Large intestine (tissue), 12 donors: ENCODE measurements at places on chromosomes 5 and 9. TPM values are rescaled to one million over a fixed set of nuclear protein-coding genes. Genes with fewer than 3 reads are reported as not detected.

The HMCN2 gene
- polyA plus RNA-seq: 20.0 TPM

The MCTP1 gene
- 4.8 TPM for polyA plus RNA-seq

The SLC35D2 gene
- polyA plus RNA-seq: 70.5 TPM

The CYSRT1 gene
- polyA plus RNA-seq: 71.7 TPM

The SNX18 gene
- 29.1 TPM for polyA plus RNA-seq

The KIF24 gene
- polyA plus RNA-seq: 2.0 TPM

The FOXD4 gene
- polyA plus RNA-seq: 0.42 TPM

GRCh38 chr5:33479311-33479710 is 38.5 kb downstream of the TARS1 start:
- no peak overlapping the region for H3K27ac ChIP-seq
- no peaks in the 10 kb centered on the region for H3K4me1 ChIP-seq
- H3K36me3 ChIP-seq: peaks cover 21% of the 10 kb centered on the region

- H3K4me1 ChIP-seq: no peaks in the 10 kb centered on the region
- no peaks in the 10 kb centered on the region for H3K27me3 ChIP-seq
- no peak overlapping the region for H3K27ac ChIP-seq
- DNase-seq: no peak
- H3K4me3 ChIP-seq: no peak overlapping the region
Observed at GRCh38 chr5:14495301-14495700, 86.3 kb upstream of the OTULINL start.

- no peaks in the 10 kb centered on the region for H3K27me3 ChIP-seq
- no peak overlapping the region for H3K4me3 ChIP-seq
- H3K36me3 ChIP-seq: no peaks in the 10 kb centered on the region
- DNase-seq: no peak
Observed at GRCh38 chr5:60207040-60207439, 313.5 kb upstream of the PDE4D start.

GRCh38 chr9:4798281-4799032 is 5.7 kb downstream of the RCL1 start:
- DNase-seq: no peak
- H3K27ac ChIP-seq: no peak overlapping the region
- H3K4me1 ChIP-seq: no peaks in the 10 kb centered on the region
- no peaks in the 10 kb centered on the region for H3K36me3 ChIP-seq

DNA sequence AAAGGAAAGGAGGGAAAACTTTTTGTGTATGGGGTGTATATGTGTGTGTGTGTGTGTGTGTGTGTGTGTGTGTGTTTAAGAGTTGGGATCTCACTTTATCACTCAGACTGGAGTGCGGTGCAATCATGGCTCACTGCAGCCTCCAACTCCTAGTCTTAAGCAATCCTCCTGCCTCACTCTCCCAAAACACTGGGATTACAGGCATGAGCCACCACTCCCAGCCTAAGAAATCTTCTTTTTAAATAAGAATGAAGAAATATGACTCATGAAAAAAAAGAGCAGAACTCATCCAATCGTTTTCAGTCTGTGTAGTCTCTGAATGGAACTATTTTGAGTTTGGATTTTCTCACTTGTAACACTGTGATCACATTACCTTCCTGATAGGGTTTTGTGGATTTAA is 601.5 kb downstream of the ACTL7B start:
- DNase-seq: no peak
- H3K36me3 ChIP-seq: no peaks in the 10 kb centered on the region
- no peaks in the 10 kb centered on the region for H3K27me3 ChIP-seq
- H3K4me1 ChIP-seq: no peaks in the 10 kb centered on the region
- no peak overlapping the region for H3K4me3 ChIP-seq

DNA sequence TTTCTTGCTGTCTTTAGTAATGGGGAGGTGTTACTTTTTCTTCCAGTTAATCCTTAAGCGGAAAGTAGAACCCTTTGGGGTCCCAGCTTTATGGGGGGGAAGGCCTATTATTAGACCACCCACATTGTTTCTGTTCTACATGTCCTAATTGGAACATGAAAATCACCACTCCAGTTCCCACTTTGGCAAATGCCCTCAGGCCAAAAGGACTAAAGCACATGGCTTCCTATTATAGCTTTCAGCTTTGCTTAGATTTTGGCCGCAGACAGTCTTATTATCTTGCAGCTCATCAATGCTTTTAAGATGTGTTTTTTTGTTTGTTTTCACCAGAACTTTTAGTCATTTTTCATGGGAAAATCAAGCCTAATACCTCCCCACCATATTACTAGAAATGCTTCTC is 296.8 kb upstream of the ANKH start:
- no peaks in the 10 kb centered on the region for H3K27me3 ChIP-seq
- no peaks in the 10 kb centered on the region for H3K4me1 ChIP-seq
- H3K27ac ChIP-seq: no peak overlapping the region
- DNase-seq: no peak

GRCh38 chr5:863244-863805 is 12.5 kb upstream of the ZDHHC11 start:
- DNase-seq: no peak
- H3K4me1 ChIP-seq: peaks cover 17% of the 10 kb centered on the region
- H3K27me3 ChIP-seq: no peaks in the 10 kb centered on the region
- no peak overlapping the region for H3K4me3 ChIP-seq
- H3K36me3 ChIP-seq: peaks cover 60% of the 10 kb centered on the region

DNA sequence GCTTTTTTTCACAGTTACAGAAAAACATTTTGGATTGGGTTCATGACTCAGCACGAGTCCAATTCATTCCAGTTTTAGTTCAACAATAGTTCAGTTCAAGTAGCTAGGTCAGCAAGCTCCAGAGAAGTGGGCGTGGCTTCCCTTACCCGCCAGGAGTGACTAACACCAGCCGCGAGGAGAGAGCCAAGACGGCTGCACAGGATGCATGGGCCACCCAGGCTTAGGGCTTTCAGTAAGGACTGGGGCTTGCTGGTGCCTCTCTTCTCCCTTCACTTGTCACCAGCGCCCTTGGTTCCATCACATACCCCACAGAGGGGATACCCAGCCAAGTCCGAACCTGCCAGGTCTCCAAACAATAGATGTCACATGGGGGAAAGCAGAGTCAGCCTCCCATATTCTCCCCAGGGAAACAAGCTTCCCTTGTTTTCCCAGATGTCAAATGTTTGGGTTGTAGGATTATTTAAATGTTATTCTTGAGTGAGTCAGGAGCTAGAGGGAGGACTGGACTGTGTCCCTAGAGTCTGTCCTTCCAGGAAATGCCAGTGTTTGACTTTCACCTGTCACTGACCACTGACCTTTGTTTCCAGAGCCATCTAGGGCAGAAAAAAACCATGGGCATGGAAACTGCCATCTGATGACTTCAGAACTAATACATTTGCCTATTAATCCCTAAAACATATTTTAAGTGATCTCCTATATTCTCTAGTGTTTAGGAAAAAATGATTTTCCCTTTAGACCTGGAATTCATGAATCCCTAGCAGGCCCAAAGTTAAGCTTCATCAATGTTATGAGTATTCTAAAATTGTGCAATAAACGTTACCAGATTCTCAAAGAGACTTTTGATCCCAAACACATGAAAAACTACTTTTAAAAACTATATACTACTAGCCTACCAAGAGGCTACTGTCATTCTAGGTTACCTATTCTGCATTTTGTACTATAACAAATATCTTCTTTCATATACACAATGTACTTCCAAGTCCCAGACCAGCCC is 51.9 kb downstream of the NIPAL4 start:
- peak; percentile 45 for DNase-seq
- no peaks in the 10 kb centered on the region for H3K27me3 ChIP-seq
- no peak overlapping the region for H3K27ac ChIP-seq
- H3K4me1 ChIP-seq: no peaks in the 10 kb centered on the region
- no peak overlapping the region for H3K4me3 ChIP-seq

DNA sequence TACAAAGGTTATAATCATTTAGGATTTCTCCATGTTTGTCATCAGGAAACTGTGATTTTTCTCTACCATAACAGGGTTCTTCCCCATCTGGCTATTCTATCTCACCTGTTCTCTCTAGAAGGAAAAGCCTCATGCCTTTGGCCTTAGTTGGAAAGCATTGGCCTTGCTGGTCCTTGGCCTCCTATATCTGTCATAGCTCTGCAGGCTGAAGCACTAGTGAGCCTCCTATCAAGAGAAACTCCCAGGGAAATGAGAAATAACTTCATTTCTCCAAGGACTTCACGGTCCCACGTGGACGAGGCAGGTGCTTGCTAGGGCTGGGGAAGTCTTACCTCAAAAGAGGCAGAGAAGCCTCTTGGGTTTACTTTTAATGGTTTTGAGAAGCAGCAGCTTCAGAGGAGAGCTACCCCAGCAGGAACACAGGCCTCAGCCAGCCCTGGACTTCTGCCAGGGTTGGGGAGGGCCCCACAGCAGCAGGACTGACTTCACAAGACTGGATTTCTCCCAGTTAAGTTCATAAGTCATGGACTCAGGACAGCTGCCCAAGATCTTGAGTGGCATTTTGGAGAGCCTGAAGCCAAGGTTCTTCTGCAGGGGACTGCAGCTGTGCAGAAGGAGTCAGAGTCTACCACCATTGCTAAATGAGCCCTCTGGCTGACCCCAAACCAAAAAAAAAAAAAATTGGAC is 15.8 kb upstream of the PSAT1 start:
- no peaks in the 10 kb centered on the region for H3K36me3 ChIP-seq
- DNase-seq: peak; percentile 66
- H3K4me1 ChIP-seq: peaks cover 3% of the 10 kb centered on the region
- H3K4me3 ChIP-seq: no peak overlapping the region

GRCh38 chr5:147360816-147361215 is 126.0 kb downstream of the STK32A start:
- peaks cover 3% of the 10 kb centered on the region for H3K27me3 ChIP-seq
- no peak for DNase-seq
- H3K27ac ChIP-seq: no peak overlapping the region
- H3K36me3 ChIP-seq: no peaks in the 10 kb centered on the region
